GM20000 (cell line): ENCODE measurements at places on chromosomes 12 and 14.

GRCh38 chr14:78005325-78005724 lies 164.8 kb upstream of the NRXN3 start:
- peak; percentile 52 for DNase-seq

DNA sequence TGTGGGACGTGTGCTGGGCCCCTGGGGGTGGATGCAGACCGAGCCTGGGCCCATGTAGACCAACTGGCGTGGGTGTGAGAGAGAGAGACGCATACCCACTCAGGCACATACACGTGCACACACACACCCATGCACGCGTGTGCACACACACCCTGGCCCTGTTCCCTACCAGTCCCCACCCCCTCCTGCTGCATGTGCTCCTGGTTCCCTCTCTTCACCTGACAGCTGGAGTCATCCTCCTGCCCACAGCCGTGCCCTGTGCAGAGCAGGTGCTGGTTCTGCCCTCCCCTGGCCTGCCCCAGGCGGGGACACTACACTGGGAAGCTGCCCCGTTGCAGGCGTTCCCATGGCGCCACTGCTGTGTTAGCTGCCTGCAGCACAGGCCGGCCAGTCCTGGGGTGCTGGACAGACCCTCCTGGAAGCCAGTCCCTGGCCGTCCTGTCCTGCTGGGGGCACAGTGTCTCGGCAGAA lies 18.5 kb downstream of the PACS2 start:
- DNase-seq = no peak

GRCh38 chr12:65875640-65876071 lies 51.4 kb downstream of the HMGA2 start:
- DNase-seq = peak; percentile 41

- DNase-seq = peak; percentile 13
Observed at GRCh38 chr14:74085047-74085637, 386 bp downstream of the LIN52 start.

GRCh38 chr14:105666420-105666819 lies 140.0 kb downstream of the TMEM121 start:
- DNase-seq = no peak

GRCh38 chr12:109779382-109779781 lies 53.8 kb downstream of the TRPV4 start:
- DNase-seq = no peak

- no peak for DNase-seq
Observed at GRCh38 chr12:21559855-21560569, 33.9 kb downstream of the SPX start.

DNA sequence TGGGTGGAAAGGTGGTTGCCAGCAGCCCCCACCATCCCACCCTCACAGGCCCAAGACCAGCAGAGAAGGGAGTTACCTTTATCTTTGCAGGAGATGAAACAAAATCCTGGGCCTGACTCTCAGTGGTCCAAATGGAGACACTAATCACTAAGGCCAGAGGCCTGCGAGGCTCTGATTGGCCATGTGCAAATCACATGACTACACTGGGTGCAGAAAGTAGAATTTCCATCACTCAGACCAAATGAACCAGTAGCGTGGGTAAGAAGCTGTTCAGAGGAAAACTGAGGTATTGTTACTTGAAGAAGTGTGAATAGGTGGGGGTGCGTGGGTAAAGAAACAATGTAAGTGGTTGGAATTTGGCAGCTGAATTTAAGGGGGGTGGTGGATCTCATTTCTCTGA lies 20.2 kb upstream of the PPP1CC start:
- DNase-seq = no peak

DNA sequence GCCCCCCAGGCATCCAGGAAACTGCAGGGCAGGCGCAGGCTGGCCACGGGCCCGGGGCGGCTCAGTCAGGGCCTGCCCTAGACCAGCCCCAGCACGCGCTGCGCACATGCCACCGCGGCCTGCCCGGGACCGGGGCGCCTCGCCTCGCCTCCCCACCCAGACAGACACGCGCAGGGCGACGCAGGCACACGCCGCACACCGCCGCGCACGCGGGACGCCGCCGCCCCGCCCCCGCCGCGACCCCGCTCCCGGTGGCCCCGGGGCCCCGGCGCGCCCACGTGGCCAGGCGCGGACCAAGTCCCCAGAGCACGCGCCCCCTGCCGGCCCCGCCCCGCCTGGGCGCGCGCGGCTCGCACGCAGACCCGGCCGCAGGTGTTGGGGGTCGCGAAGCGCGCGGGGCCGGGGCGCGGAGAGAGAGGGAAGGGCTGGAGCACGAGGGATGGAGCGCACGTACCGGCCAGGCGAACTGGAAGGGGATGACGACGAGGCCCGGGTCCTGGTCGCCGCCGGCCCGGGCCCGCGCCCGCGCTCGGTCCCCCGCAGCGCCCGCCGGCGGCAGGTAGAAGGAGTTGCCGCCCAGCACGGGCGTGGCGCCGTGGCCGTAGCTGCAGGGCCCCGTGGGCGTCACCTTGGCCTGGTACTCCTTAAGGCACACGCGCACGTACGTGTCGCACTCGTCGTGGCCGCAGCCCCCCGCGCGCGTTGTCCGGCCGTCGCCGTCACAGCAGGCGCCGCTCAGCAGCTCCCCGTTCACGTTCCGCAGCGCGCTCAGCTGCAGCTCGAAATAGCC lies 1.1 kb downstream of the JAG2 start:
- no peak for DNase-seq

- no peak for DNase-seq
Observed at GRCh38 chr14:54675236-54676128, 108.6 kb downstream of the SAMD4A start.

- no peak for DNase-seq
Observed at GRCh38 chr12:62207248-62207647, 53.0 kb upstream of the USP15 start.

- DNase-seq = no peak
Observed at GRCh38 chr14:46574221-46574977, 77.2 kb downstream of the RPL10L start.

DNA sequence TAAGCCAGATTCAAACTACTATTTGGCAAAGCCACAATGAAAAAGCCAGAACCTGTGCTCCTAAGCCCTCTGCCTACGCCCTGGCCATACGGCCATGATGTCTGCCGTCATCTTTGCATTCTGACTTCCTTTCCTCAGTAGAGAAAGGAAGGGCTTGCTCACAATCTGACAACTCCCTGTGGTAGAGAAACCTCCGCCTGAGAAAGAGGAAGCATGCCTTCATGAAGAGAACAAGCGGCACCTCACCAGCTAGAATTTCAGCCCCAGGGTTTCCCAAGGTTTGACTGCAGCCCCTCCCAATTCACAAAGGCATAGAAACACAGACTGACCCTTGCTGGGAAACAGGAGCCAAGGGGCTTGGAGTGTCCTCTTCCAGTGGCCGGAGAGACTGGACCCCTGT lies 25.7 kb downstream of the TEP1 start:
- DNase-seq = peak; percentile 45

DNA sequence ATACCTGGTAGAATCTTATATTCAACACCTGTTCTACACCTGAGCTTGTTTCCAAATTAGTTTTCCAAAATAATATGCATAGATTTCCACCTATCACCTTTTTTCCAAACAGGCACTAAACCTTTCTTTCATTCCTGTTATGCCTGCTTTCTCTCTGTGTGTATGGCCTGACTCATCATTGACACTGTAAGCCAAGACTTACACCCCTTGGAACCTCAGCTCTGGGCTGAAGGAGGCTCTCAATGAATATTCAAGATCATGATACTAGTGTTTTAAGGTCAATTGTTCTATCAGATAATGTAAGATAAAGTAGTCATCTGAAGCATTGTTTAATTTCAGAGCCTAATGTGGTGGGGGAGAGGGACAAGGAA lies 1193.3 kb downstream of the FLRT2 start:
- DNase-seq = no peak

DNA sequence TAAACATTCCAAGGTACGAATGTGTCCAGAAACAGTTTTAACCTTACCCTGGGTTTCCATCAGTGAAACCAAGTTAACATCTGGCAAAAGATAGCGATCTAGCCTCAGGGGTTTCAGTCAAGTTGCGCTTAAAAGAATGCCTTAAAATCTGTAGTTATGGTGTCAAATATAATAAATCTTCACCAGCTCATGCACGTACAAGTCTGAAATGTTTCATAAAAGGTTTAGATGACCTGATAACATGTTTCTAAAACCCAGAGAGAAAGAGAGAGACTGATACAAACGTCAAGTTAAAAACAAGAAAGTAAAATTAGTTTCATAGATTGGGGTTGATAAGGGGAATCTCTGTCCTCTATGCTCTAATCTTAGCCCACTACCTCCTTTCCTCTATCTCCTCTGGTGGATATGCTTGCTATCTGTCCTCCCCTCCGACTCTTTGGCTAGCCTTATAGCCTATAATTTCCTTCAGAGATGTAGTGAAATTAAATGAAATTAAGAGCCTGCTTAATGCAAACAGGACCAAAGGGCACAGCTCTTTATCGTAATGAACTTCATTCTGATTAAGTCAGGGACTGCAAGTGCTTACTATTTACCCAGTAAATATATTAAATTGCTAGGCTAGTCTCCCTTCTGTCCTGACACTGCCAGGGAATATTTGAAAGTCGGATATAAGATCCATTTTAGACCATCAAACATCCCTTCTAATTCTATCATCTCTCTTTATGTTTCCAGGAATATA lies 18.4 kb upstream of the FOS start:
- no peak for DNase-seq

DNA sequence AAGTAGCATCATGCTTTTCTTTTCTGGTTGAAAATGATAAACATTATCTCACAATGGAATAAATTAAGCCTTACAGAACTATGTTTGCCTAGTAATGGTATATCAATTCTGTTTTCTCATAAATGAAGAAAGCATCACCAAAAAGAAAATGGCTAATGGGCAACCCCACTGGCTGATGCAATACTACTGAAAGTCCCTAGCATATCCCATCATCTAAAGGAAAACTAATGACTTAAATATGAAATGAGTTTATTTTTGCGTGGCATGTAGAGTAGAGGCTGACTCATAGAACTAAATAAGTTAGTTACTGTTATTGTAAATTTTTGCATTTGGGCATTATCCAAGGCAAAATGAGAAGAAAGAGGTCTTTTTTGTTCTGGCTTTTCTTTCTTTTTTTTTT lies 1156.3 kb upstream of the SEL1L start:
- no peak for DNase-seq

- no peak for DNase-seq
Observed at GRCh38 chr12:94702696-94703095, 52.3 kb upstream of the TMCC3 start.

GRCh38 chr14:38727731-38728130 lies 375.3 kb downstream of the SEC23A start:
- DNase-seq = no peak

GRCh38 chr14:56131865-56132833 lies 13.9 kb downstream of the PELI2 start:
- no peak for DNase-seq

GRCh38 chr12:54052438-54053002 lies 1.1 kb upstream of the HOXC4 start:
- no peak for DNase-seq

DNA sequence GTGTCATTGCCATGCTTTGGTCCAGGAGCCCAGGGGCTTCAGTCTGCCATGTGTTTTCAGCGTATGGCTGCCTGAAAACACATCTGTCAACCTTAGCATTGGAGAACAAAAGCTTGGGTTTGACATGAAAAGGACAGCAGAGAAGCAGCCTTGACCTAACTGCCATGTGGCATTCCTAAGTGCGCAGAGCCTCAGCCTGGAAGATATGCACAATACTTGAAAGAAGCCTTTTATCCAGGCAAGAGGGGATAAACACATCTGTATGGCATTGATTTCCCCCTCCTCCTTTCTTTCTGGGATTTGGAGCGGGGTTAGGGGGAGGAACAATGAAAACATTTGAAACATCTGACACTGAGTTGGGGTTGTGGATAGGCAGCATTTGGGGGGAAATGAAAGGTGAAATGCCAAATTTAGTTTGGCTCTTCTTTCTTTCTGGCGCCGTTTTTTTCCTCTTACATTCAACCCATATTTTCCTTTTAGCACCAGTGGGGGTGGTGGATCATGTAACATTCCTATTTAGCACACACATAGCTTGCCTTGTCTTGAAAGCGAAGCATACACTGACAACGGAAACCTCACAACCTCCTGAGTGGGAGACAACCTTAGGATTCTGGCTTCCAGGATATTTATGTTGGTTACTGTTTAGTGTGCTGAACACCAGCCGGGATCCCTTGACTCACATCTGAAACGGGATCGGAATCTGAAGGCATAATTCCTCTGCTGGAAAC lies 177.0 kb downstream of the C12orf75 start:
- DNase-seq = no peak

- DNase-seq = no peak
Observed at GRCh38 chr12:86389949-86390348, 133.8 kb upstream of the MGAT4C start.

- no peak for DNase-seq
Observed at GRCh38 chr12:46493150-46493833, 120.7 kb upstream of the SLC38A2 start.

DNA sequence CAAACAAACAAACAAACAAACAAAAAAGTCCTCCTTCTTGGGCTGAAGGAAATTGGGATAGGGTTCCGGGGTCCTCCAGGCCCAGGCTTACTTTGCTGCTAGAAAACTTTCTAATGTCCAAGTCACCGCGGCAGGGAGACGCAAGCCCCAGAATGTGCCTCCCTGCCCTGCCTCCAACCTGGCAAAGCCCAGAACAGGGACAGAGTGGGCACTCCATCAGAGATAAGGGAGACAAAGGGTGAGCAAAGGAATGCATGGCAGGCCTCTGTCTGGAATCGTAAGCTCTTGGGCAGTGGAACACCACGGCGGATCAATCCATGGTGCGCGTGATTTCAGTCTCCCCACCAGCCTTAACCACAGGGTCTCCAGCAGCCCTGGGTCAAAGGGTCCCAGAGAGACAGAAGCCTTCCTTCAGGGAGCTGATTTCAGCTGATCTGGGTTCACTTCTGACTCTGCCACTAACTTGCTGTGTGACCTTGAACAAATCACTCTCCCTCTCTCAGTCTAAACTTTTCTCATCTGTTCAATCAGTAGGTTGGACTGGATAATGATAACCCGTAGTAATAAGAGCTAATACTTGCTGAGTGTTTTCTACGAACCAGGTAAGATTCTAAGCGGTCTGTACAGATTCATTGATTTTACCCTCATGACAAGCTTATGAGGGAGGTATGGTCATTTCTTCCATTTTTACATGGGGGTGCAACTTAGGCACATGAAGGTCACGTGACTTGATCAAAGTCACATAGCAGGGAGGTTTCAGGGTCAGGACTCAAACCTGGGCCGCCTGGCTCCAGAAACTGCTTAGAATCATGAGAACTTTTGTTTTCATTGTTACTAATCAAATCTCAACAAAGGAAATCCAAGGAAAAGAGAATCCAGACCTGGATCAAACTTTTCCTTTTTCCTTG lies 12.7 kb downstream of the RILPL1 start:
- no peak for DNase-seq
